Immature natural killer cell (primary cell): ENCODE measurements at places on chromosomes 16 and 17. TPM values are rescaled to one million over a fixed set of nuclear protein-coding genes. Genes with fewer than 3 reads are reported as not detected.

DNA sequence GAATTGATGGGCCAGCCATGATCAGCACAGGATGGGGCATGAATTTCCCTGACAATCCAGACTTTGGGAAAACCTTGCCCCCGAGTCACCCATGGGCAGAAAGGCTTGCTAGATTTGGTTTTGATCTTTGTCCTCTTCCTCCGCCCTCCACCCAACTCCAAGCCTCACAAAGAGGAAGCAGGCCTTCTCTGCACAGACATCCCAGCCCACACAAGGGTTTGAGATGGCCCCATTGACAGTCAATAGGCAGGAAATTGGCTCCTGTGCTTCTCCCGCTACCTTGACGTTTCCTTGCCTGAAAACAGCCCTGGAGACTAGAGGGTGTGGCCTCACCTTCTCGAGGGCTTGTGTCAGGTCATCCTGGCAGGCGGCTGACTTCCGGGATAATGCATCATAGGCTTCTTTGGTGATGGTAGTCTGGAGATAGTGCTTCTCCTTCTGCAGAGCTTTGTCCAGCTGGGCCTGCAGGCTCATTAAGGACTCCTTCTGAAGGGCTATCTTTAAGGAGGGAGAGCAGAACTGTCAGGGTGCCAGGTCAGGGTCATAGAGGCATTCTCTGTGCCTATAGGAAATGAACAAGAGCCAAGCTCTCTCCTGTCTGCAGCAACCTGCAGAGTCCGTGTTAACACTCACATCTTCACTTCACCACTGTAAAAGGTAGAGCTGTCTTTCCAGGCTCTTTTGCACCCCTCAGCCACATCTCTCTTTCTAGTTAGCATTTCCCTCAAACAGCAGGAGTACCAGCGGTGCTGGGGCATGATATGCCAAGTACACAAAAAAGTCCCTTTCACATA is 32.2 kb downstream of the DHX38 start:
- no peak for DNase-seq
- H3K27me3 ChIP-seq = peaks cover 2% of the 10 kb centered on the region
- no peaks in the 10 kb centered on the region for H3K36me3 ChIP-seq
- H3K27ac ChIP-seq = no peak overlapping the region
- H3K4me3 ChIP-seq = no peak overlapping the region
- no peaks in the 10 kb centered on the region for H3K4me1 ChIP-seq

GRCh38 chr17:75249564-75249963 is 11.8 kb downstream of the GGA3 start:
- H3K27me3 ChIP-seq = no peaks in the 10 kb centered on the region
- no peak overlapping the region for H3K4me3 ChIP-seq
- peaks cover 6% of the 10 kb centered on the region for H3K36me3 ChIP-seq

- no peaks in the 10 kb centered on the region for H3K36me3 ChIP-seq
- peak overlapping the region; percentile 7 for H3K27ac ChIP-seq
- peaks cover 5% of the 10 kb centered on the region for H3K4me1 ChIP-seq
These were observed 13.3 kb downstream of the ARL2BP start for GRCh38 chr16:57258226-57258909.

The CNGB1 gene
- not detected for polyA plus RNA-seq

DNA sequence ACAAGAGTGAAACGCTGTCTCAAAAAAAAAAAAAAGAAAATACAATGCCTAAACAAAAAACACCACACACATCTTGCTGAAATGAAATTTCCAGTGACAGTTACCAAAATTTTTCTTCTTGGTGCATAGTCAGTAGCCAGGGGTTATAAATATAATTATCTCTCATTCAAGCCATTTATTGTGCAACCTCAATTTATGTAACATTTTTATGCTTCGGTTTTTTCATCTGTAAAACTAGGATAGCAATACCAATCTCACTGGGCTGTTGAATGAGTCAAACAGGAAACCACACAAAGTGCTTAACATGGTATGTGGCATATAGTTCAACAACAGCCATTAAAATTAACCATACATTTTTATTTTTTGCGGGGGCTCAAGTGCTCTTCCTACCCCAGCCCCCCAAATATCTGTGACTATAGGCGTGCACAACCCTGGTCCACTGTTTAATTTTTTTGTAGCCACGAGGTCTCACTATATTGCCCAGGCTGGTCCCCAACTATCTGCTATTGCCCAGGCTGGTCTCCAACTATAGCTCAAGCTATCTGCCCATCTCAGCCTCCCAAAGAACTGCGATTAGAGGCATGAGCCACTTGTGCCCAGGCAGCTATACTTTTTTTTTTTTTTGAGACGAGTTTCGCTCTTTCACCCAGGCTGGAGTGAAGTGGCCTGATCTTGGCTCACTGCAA is 2.6 kb downstream of the COG4 start:
- DNase-seq = peak; percentile 51
- peaks cover 53% of the 10 kb centered on the region for H3K4me1 ChIP-seq
- H3K27me3 ChIP-seq = peaks cover 15% of the 10 kb centered on the region

The PPM1E gene
- not detected for polyA plus RNA-seq
